ENCODE measurements at places on chromosomes 16 and 17.

- no peak for DNase-seq
These were observed 405.5 kb upstream of the PSMD7 start for GRCh38 chr16:73891129-73891542.

DNA sequence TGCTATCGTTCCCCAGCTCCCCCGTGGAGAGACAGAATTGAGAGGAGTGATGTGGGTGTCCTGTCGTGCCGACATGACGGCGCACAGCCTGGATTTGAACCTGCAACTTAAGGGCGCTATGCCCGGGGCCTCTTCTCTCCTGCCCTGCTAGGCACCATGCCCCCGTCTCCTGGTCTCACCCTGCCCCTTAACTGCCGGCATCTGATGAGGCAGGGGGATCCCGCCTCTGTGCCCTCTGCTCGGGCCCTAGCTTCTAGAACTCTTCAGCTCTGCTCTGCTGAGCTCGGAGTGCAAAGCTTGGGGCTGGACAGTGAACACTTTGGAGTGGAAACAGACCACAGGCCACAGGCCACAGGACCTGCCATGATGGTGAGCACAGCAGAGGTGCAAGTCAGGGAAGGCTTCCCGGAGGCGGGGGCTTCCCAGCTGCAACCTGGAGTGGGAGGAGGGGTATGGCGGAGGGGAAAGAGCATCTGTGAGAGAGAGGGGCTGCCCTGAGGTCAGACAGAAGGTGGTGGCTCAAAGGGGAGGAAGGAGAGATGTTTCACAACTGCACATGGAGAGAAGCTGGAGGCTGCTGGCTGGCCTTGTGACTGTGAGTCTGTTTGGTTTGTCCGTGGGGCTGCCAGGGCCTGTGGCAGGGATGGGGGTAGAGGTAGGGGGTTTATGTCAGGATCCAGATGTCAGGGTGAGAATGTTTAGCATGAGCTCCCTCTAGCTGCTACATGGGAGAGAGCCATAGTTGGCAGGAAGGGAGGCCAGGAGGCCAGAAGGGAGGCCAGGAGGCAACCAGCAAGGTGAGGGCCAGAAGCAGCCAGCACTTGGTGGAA, 107.8 kb downstream of the CRLF3 start:
- no peak for DNase-seq

DNA sequence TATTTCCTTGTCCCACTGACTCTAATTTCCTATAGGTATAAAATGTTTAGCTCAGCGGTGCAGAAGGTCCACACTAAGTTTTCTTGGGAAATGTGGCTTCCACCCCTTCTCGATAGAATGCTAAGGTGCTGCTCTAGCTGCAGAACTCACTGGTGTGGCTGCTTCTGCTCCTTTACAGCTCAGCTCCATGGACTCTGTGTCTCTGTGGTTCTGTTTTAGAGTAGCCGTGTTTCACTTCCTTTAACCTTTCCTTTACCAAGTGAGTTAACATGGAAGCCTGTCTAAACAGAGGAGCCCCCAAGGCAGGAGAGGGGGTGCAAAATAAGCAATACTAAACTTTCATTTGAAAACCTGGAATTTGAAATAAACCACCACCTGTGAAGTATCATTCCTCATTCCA, 65.3 kb downstream of the SPECC1 start:
- DNase-seq: no peak

DNA sequence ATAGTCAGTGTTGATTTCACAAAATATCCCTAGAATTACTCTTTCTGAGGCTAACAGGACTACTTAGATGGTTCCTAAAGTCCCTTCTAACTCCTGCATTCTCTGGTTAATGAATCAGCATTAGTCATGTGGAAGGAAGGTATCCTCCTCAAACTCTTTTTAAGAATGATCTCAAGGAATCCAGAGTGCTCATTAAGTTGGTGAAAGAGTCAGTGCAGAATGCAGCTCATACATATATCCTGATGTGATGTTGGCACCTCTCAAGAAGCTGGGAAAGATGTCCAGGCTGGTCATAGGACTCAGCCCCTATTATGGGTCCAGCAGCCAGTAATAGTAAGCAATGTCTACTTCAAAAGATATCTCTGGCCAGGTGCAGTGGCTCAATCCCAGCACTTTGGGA, 65.5 kb downstream of the PIGL start:
- DNase-seq: peak; percentile 4
